ENCODE measurements at places on chromosomes 16 and 17.

DNA sequence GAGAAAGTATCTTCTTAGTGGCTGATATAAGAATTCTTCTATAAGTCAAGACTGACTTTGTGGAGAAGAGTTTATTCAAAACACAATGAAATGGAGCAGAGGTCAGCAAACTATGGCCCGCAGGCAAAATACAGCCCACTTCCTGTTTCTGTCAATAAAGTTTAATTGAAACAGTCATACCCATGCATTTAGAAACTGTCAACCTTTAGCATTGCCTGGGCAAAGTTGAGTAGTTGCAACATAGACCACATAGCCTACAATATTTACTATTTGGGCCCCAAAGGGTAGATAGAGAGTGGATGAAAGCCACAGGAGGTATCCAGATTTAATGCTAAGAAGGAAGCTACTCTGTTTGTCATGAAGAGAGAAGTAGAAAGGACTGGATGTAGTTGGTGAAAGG is 38.0 kb downstream of the ACSM2B start:
- H3K4me3 ChIP-seq = no peak overlapping the region
- H3K4me1 ChIP-seq = no peaks in the 10 kb centered on the region
- no peak overlapping the region for H3K27ac ChIP-seq

DNA sequence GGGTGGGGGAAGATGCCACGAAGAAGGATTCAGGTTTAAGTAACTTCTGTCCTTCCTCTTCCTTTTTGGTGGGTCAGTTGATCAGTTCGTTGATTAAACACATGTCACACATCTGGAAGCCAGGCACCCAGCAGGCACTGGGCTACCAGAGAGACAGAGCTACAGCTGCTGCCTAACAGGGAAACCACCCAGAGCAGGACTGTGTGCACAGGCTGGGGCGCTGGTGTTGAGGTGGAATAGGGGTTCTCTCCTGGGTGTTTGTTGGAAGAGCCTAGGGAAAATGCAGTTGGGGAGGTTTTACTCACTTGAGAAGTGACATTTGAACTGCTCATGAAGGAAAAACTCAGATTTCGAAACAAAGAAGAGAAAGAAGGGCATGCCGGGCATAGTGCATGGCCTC is 152.4 kb downstream of the IRX5 start:
- H3K4me1 ChIP-seq = no peaks in the 10 kb centered on the region
- H3K36me3 ChIP-seq = no peaks in the 10 kb centered on the region
- H3K27me3 ChIP-seq = no peaks in the 10 kb centered on the region
- H3K4me3 ChIP-seq = no peak overlapping the region
- H3K27ac ChIP-seq = no peak overlapping the region
- no peak for DNase-seq

DNA sequence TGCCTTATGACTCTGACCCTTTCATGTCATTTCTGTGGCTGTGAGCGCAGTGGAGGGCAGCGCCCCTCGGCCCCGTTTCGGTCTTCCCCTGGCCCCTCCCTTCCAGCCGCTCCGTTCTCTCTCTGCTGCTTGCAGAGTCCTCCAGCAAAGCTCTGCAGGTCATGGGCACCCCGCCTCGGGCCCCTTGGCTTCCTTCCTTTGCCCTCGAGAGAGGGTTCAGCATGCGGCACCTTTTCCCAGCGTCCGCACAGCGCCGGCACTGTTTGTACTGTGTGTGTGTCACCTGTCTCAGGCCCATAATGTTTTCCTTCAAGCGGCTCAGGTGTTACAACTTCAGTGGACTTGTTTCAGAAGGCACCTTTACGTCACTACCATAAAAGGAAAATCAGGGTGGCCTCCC is 98.5 kb downstream of the RAP1GAP2 start:
- H3K4me1 ChIP-seq = peaks cover 35% of the 10 kb centered on the region
- peaks cover 5% of the 10 kb centered on the region for H3K36me3 ChIP-seq
- no peaks in the 10 kb centered on the region for H3K27me3 ChIP-seq
- no peak overlapping the region for H3K4me3 ChIP-seq
- no peak overlapping the region for H3K27ac ChIP-seq

DNA sequence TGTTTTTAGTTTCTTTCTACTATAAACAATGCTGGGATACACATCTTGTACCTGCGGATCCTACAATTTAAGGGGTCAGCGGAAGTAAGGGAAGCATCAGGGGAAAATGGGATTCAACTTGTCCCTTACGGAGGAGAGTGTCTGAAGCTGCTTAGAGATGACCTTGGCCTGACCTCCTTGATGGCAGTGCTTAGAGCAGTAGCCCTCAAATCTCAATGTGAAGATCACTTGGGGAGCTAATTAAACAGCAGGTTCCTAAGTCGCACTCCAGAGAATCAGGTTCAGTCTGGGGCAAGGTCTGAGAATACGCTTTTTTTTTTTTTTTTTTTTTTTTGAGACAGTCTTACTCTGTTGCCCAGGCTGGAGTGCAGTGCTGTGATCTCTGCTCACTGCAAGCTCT is 9.6 kb upstream of the METTL16 start:
- H3K4me3 ChIP-seq = no peak overlapping the region
- H3K27me3 ChIP-seq = peaks cover 5% of the 10 kb centered on the region
- no peak for DNase-seq
- no peaks in the 10 kb centered on the region for H3K4me1 ChIP-seq
- H3K36me3 ChIP-seq = no peaks in the 10 kb centered on the region

GRCh38 chr16:7921345-7921744 is 588.7 kb downstream of the RBFOX1 start:
- no peaks in the 10 kb centered on the region for H3K36me3 ChIP-seq
- H3K4me3 ChIP-seq = no peak overlapping the region
- H3K27me3 ChIP-seq = no peaks in the 10 kb centered on the region
- DNase-seq = no peak

DNA sequence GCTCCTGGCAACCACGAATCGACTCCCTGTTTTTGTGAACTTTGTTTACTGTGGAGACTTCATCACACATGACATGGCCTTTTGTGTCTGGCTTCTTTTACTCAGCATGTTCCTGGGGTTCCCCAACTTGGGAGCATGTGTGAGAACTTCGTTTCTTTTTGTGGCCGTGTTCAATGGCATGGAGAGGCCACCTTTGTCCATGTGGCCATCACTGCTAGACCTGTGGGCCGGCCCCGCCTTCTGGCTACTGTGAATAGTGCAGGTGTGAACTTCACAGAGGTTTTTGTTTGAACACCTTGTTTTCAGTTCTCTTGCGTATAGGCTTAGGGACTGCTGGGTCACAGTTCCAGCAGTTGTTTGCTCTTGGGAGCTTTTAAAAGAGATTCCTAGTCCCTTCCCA is 5.7 kb upstream of the SLC38A8 start:
- no peak for DNase-seq
- no peak overlapping the region for H3K27ac ChIP-seq
- H3K4me1 ChIP-seq = peaks cover 6% of the 10 kb centered on the region
- no peak overlapping the region for H3K4me3 ChIP-seq
- H3K27me3 ChIP-seq = peaks cover 4% of the 10 kb centered on the region
- peaks cover 11% of the 10 kb centered on the region for H3K36me3 ChIP-seq

GRCh38 chr16:31461921-31462804 is 2.9 kb downstream of the ARMC5 start:
- DNase-seq = no peak
- H3K4me3 ChIP-seq = no peak overlapping the region
- no peak overlapping the region for H3K27ac ChIP-seq
- peaks cover 24% of the 10 kb centered on the region for H3K4me1 ChIP-seq
- H3K27me3 ChIP-seq = no peaks in the 10 kb centered on the region
- peaks cover 2% of the 10 kb centered on the region for H3K36me3 ChIP-seq

GRCh38 chr17:78980624-78980972 is 875 bp upstream of the LGALS3BP start:
- peaks cover 7% of the 10 kb centered on the region for H3K4me1 ChIP-seq
- no peaks in the 10 kb centered on the region for H3K36me3 ChIP-seq
- H3K27ac ChIP-seq = no peak overlapping the region
- DNase-seq = no peak

GRCh38 chr17:57986841-57987580 is 1.0 kb downstream of the VEZF1 start:
- peak; percentile 37 for DNase-seq
- H3K27me3 ChIP-seq = no peaks in the 10 kb centered on the region
- H3K4me1 ChIP-seq = peaks cover 47% of the 10 kb centered on the region
- peak overlapping the region; percentile 95 for H3K4me3 ChIP-seq
- peak overlapping the region; percentile 90 for H3K27ac ChIP-seq

DNA sequence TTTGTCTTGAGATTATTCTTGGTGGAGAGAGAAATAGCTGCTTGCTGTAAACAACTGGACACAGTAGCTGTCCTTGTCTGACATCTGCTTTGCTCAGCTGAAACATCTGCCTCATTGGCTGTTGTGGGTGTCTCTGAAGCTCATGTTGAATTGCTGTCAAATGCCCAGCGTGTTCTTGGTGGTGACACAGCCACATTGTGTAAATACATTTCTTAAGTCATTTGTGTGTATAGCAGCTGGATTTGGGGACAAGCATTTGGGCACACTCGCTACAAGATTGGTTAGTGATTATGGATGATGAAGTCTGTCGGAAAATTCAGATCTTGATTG is 5.3 kb downstream of the FAM234A start:
- peak overlapping the region; percentile 11 for H3K27ac ChIP-seq
- no peak overlapping the region for H3K4me3 ChIP-seq
- no peaks in the 10 kb centered on the region for H3K36me3 ChIP-seq
- no peak for DNase-seq

DNA sequence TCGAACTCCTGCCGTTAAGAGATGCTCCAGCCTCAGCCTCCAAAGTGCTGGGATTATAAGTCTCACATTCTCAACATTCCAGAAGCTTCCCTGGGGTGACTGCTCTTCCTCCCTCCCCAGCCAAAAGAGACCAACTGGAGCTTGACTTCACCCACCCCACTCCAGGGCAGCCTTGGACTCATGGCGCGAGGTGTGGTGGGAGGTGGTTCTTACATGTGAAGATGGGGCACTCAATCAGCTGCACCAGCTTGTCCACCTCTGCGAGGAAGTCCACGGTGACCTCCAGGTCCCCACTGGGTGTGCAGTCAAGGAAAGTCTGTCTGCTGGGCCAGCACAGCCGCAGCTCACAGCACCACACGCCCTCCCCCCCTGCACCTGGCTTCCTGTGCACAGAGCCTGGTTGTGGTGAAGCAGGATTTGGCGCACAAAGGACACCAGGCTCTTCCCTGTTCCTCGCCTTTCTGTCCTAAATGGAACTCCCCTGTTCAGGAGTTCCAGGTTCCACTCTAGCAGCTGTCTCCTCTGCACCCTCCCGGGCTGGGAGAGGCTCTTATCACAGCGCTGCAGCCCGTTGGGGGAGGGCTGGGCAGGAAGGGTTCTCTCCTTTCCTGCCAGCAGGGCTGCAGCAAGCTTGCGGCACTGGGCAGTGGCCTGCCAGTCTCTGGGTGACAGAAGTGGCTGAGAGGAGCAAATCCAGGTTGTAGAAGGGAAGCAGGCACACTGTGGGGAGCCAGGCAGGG is 9.6 kb upstream of the MTSS2 start:
- H3K36me3 ChIP-seq = no peaks in the 10 kb centered on the region
- peak overlapping the region; percentile 31 for H3K4me3 ChIP-seq
- H3K27me3 ChIP-seq = no peaks in the 10 kb centered on the region
- H3K27ac ChIP-seq = peak overlapping the region; percentile 14

DNA sequence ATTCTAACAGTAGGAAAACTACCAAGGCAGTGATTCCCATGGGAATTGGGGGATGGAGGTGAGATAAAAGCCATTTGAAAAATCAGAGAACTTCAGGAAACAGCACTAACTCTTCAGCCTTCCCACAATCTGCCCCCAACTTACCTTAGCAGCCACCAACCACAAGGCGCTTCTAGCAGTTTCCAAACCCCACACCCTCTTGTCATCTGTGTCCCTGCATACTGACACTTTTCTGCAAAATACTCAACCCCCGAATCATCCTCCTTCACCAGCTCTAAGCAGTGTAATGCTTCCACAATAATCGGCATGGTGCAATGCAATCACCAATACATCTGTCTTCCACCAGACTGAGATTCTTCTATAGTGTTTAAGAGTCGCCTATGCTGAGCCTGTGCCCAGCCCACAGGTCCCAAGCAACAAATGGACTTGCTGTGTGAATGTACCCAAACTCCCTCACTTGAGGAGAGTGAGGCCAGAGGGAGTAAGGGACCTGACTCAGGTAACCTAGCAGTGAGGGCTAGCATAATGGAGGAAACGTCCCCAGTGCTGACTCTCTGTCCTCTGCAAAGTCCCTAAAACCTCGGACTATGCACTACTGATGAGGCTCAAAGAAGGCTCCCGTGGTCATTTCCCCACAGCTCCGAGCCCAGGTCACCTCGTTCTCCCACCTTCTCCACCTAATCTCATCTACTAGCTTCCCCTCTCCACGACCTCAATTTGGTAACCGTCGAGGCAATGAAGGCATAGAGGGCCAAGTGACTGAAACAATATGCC is 943 bp downstream of the DYNC1LI2 start:
- no peak for DNase-seq
- H3K27me3 ChIP-seq = peaks cover 11% of the 10 kb centered on the region
- H3K4me1 ChIP-seq = peaks cover 31% of the 10 kb centered on the region
- H3K4me3 ChIP-seq = peak overlapping the region; percentile 90

DNA sequence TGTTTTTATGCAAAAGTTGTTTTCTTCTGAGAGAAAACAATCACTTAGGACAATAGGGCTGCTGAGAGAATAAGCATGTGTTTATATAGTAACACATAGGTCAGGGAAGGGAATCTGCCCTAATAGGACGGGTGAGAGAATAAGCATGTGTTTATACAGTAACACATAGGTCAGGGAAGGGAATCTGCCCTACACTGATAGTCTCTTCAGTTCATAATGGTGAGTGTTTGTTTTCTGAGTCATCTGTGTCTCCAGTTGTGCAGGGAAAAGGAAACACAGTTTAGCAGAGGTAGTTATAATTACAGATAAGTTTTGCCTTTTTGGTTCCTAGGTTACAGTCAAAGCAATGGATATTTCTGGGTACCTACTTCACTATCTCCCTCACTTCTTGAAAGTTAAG is 252.3 kb upstream of the CA10 start:
- no peak for DNase-seq
- no peaks in the 10 kb centered on the region for H3K4me1 ChIP-seq
- H3K4me3 ChIP-seq = no peak overlapping the region
- peaks cover 6% of the 10 kb centered on the region for H3K27me3 ChIP-seq
- H3K27ac ChIP-seq = no peak overlapping the region

DNA sequence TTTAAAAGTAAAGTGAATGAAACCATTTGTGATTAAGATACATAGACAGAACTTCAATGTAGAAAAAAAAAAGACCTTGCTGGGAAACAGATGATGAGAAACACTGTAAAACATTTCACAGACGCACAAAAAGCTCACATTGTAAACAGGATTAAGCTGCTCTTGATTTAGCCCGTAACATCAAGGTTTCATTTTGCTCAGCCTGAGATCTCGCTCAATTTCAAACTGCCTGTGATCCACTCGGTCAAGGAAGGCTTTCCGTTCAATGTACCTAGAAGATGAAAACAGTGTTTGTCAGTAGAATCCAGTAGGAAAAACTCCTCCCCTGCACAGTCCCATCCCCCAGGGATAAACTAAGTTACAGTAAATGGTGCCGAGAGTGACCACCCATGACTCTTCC is 42.3 kb upstream of the BCAR1 start:
- H3K27ac ChIP-seq = no peak overlapping the region
- peaks cover 11% of the 10 kb centered on the region for H3K4me1 ChIP-seq
- H3K27me3 ChIP-seq = peaks cover 3% of the 10 kb centered on the region
- no peak overlapping the region for H3K4me3 ChIP-seq

DNA sequence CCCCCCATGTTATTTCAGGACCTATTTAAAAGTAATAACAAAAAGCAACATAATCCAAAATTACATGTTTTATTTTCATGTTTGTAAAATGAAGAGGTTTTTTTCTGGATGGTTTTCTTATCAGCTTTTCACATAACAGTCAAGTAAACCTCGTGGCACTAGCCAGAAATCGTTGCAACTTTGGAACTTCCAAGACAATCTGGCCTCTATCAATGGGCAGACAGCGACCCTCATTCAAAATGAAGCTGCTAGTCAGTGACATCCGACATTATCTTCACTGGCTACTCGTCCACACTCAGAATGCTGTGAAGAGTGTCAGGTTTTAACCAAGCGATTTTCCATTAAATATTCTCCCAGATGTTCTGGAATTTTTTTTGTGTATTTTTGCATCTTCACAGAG is 22.7 kb downstream of the ZNF652 start:
- peak overlapping the region; percentile 96 for H3K27ac ChIP-seq
- peaks cover 34% of the 10 kb centered on the region for H3K4me1 ChIP-seq
- no peak overlapping the region for H3K4me3 ChIP-seq
- H3K27me3 ChIP-seq = no peaks in the 10 kb centered on the region
- no peak for DNase-seq
